ENCODE measurements at places on chromosomes 2 and 18. TPM values are rescaled to one million over a fixed set of nuclear protein-coding genes. Genes with fewer than 3 reads are reported as not detected.

DNA sequence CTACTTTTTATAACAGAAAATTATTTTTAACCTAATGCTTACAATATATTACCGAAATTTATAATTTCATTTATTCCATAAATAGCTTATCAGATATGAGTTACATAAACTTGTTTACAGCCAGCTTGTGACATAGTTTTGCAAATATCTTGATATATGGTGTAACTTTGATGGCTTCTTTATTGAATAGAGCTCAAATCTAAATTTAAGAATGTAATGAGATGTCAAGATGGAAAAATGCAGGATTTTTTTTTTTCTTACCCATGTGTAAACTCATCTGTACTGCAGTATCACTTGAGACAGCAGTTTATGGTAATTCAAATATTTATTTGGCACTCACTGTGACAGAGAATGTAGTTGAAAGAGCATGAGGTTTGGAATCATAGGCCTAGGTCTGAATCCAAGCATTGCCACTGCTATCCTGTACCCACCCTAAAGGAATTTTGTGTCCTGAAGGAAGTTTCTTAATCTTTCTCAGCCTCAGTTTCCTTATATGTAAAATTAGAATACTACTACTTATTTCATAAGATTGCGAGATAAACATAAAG lies 3.8 kb downstream of the CREB1 start:
- DNase-seq = no peak

DNA sequence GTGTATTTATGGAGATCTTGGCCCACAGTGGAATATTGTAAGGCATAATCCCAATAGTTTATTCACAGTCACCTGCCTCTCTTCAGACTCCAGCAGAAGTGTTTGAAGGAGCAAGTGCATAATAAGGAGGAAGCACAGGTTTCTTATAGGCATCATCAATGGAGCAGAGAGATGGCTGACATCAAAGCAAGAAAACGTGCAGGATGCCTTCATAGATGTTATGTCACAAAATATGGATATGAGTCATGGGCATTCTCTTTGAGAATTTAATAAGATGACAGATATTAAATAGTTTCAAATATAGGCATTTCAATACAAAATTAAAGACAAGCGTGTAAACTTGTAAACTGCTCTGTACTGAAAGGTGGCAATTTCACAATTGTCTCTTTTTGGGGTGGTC lies 4.0 kb upstream of the RND3 start:
- DNase-seq = no peak

The CGREF1 gene
- total RNA-seq = 11.6 TPM

- DNase-seq = peak; percentile 83
These were observed 532.9 kb downstream of the ZNF516 start for GRCh38 chr18:75962036-75962572.

The GTF2A1L gene
- total RNA-seq = 99.9 TPM

GRCh38 chr2:60738679-60739078 lies 17.4 kb upstream of the PAPOLG start:
- no peak for DNase-seq

DNA sequence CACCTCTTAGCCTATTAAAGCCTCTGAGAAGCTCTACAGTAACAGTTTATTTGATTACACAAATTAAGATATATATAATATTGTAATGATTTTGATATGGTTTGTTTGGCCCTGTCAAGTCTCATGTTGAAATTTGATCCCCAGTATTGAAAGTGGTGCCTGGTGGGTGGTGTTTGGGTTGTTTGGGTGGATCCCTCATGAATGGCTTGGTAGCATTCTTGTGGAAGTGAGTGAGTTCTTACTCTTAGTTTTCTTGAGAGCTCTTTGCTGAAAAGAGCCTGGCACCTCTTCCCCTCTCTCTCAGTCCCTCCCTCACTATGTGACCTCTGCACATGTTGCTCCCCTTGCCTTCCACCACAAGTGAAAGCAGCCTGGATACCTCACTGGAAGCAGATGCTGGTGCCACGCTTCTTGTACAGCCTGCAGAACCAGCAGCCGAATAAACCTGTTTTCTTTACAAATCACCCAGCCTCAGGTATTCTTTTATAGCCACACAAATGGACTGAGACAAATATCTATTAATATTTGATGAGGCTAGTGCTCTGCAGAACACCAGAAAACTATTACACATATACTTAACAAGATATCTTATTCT lies 52.8 kb downstream of the SLC4A10 start:
- no peak for DNase-seq

DNA sequence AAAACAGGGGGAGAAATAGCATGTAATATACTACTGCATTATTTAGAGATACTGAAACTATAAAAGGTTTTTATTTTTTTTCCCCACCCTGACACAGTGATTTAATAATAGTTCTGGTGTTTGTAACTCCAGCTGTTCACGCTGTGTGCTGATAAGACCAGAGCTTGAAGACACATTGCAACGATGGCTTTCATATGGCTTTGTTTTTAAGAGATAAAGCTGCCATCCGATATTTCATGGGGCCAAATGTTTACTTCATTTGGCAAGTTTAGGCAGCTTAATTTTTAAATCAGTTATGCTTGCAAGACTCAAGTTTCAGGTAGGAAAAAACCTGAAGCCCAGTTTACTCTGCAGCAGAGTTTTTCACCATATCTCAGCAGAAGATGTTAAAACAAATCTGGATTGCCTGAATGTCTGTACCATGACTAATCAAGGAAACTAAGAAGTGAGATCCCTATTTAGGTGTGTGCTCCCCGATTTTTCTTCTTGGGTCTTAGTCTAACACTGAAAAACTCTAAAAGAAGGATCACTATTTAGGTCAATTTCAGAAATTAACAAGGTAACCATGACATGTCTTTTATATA lies 508.6 kb downstream of the PARD3B start:
- peak; percentile 87 for DNase-seq

DNA sequence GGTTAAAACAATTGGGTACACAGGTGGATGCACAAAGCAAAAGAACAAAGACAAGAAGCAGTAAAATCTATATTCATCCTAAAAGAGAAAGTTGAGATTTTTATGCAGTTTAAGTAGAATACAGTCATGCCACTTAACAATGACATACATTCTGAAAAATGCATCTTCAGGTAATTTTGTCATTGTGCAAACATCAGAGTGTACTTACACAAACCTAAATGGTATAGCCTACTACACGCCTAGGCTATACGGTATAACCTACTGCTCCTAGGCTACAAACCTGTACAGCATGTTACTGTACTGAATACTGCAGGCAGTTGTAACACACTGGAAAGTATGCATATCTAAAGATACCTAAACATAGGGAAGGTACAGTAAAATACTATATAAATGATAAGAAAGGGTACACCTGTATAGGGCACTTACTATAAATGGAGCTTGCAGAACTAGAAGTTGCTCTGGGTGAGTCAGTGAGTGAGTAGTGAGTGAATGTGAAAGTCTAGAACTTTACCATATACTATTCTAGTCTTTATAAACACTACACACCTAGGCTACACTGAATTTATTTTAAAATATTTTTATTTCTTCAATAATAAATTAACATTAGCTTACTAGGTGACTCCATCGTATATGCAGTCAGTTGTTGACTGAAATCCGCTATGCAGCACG lies 132.9 kb downstream of the BARD1 start:
- no peak for DNase-seq

- no peak for DNase-seq
These were observed 6.3 kb downstream of the GULP1 start for GRCh38 chr2:188297978-188298377.

DNA sequence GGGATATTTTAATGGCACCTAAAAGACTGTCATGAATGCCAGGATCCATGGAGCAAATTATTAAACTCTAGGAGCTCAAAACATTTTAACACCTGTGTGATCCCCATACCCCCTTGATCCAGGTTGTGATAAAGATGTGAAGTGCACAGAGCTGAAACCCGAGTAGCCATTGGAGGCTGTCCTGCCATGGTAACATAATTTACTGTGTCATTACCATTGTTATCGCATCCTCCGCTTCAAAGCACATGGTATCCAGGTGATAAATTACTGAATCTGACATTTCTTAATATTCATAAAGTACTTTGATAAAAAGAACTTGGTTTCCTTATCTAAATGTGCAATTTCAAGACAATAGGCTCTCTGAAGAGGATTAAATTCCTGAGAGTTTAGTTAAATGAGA lies 109.3 kb downstream of the CHST9 start:
- no peak for DNase-seq

DNA sequence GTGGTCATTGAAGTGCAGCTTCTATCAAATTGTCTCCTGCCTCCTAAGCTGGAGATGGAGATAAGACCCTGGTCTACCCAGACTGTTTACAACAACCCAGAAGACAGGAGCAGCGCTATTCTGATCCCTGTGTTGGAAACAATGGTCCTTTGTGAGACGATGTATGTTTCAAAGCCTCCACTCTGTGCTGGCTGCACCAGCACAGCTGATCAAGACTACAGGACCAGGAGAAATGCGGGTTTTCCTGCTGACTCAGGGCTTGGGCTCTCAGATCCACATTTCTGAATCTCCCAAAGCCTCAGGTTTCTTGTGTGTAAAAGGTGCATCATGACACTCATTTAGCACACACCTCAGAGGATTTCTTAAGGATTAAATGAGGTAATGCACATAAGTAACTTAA lies 92.0 kb downstream of the POU3F3 start:
- no peak for DNase-seq

The ERMN gene
- total RNA-seq = 5.1 TPM

GRCh38 chr2:223114917-223115316 lies 62.9 kb downstream of the KCNE4 start:
- no peak for DNase-seq

DNA sequence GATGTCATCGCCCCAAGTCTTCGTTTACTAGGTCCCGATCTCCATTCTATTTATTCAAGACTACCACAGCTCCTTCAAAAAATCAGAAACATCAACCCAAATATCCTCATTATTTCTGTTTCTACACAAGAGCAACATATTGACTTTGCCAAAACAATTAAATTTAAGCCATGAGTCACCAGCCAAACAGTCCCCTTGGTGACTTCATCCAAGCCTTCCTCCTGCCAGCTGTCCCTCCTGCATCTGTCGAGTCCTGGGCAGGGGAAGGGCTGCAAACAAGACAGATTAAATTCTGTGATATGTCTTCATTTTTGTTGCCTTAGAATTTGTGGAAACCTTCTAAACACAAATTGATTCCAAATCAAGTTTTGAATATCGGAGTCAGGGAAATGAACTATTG lies 110.3 kb downstream of the SP3 start:
- no peak for DNase-seq

The GPR17 gene
- total RNA-seq = 0.48 TPM

DNA sequence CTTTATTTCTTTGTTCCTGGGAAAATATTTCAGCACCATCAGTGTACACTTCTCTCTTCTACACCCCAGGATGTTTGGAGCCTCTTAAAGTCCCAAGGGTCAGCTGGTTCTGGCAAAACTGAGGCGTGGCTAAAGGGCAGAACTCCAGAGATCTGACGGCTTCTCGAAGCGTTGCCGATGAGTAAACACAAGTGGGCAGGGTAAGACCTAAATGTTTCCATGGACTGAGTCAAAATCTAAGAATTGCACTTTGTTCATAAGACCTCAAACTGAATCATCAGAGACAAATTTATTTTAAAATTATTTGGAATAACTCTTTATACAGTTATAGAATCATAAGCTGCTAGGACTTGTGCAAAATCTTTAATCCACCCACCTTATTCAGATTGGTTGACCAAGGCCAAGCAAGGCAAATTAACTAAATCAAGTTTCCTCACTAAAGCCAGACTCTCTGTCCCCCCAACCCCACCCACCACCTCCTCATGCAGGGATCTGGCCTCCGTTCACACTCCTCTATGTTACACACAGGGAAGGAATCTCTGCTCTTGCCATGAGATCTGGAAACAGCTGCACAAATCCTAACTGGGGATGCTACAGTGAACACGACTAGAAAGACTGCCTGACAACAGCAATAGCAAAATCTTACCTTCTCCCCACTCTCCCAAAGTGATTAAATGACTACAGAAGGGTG lies 342.6 kb upstream of the KLHL29 start:
- DNase-seq = peak; percentile 68

DNA sequence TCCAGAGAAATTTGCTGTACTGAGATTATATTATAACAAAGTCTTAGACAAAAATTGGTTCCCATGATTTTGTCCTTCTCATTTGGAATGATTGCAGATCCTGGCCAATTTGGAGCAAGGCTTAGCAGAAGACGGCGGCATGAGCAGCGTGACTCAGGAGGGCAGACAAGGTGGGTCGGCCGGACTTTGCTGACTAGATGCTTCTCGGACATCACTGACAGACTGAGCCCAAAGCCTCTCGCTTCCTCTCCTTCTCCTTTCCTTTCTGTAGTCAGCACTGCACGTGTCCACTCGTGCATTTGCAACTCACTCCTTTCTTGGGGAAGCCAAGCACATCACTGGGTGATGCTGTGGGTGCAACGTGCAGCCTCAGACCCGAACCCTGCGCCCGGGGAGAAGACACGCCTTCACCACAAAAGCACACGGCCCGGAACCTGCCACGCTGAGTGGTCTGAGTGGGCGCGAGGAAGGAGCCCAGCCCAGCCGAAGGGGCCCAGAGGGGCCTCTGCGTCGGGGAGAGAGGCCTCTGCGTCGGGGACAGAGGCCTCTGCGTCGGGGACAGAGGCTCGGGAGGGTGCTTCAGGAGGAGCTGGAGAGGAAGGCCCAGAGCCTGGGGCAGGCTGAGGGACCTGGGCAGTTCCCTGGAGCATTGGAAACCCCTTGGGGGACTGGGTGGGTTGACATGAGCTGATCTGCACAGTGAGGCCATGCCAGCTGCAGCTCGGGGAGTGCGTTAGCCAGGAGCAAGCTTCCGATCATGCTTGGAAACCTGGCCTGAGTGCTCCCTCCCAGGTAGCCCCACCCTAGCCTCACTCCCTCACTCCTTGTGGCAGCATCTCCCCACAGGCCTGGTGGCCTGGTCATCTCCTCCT lies 61.6 kb downstream of the ADI1 start:
- DNase-seq = no peak

DNA sequence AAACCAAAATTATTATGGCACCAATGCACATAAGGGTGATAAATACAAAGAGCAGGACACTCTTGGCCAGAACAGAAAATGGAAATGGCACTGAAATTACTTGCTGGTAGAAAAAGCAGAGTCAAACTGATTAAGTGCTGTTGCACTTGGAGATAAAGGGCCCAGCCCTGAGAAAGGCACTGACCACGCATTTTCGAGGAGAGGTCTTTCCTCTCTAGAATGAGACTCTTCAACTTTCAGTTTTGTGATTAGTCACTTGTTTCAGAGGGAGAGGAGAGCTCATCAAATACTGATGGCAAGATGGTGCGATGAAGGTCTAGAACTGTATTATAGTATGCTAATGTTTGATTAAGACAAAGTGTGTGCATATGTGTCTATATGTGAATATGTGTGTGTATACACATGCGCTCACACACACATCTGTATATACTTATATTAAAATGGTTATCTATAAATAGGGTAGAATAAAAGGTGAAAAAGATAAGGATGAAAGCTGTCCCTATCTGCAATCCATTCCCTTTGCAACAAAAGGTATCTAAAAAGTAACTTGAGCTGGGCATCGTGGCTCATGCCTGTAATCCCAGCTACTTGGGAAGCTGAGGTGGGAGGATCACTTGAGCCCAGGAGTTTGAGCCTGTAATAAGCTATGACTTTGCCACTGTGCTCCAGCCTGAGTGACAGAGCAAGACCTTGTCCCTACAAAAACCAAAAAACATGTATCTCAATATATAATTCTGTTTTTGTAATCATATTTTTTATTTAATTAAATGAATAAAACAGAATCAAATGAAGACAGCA lies 48.8 kb upstream of the ZDBF2 start:
- DNase-seq = no peak

The FEV gene
- not detected for total RNA-seq

GRCh38 chr2:220227266-220227920 lies 600.0 kb downstream of the SLC4A3 start:
- peak; percentile 84 for DNase-seq

The QPCT gene
- total RNA-seq = 37.6 TPM

GRCh38 chr2:42029171-42029570 lies 18.6 kb upstream of the PKDCC start:
- no peak for DNase-seq

GRCh38 chr2:211944572-211944971 lies 594.0 kb downstream of the ERBB4 start:
- no peak for DNase-seq
